Fibroblast of skin of right quadriceps (primary cell): ENCODE measurements at places on chromosomes 11 and 22.
A peak's percentile ranks its signal among the peaks of the same experiment; 100 is the strongest.

- peak; percentile 63 for DNase-seq
These were observed 591.3 kb downstream of the LRRC4C start for GRCh38 chr11:40867991-40868632.

DNA sequence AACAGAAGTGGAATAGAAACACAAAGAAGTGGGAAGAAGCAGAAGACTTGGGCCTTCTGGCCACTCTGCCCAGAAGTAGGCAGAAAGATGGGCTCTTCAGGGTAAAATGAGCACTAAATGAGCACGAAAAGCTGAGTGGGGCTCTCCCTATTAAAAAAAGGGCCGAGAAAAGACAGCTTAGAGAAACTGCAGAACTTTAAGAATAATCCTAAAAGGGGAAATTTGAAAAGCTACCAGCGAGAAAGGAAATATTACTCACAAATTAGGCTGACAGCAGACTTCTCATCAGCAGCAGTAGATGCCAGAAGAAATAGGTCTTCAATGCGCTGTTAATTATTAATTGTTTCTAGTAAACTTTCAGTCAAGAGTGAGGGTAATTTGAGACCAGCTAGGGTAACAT lies 78.2 kb downstream of the UVRAG start:
- DNase-seq, result no peak

DNA sequence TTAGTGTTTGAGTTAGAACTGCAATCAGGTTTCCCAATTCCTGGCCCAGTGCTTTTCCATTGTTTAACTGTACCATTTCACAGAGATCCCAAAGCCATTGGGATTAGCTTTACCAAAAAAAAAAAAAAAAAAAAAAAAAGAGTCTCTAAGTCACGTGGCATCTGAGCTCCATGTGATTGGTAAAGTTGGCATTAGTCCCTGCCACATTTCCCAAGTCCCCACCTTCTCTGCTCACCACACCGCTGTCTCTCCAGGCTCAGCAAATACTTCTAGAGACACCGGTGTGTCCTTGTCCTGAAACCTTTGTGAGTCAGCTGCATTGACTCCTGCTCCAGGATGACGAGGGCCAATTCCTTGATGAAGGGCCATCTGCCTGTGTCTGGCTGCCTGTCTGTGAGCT lies 305.3 kb downstream of the KIRREL3 start:
- DNase-seq, result no peak

DNA sequence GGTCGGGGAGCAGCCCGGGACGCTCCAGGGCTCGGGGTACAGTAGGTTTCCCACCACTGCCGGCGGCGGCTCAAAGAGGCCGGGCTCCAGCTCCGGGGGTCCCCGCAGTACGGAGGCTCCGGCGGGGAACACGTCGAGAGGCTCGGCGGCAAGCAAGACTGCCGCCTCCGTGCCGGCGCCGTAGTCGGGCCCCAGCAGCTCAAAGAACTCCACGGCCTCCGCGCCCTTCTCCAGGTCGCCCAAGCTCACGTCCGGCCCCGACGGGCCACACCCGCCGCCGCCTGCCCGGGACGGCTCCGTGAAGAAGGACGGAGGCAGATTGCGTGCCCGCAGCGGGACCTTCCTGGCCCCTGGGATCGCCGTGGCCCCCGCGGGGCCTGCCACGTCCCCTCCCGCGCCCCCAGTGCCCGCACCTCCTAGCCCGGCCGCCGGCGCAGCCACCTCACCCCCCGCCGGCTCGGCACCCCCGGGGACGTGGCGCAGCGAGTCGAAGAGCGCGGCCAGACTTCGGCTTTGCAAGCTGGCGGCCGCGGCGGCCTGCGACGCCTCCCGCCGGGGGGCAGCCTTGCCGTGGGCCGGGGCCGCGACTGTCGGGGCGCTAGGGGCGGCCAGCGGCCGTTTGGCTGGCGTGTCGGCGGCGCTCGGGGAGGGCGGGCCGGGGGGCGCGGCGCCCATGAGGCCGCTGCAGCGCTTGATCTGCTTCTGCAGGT lies 775 bp downstream of the FAM181B start:
- DNase-seq, result no peak
